Renal cortex interstitium (tissue), 15 donors: ENCODE measurements at places on chromosomes 6 and 20. TPM values are rescaled to one million over a fixed set of nuclear protein-coding genes. Genes with fewer than 3 reads are reported as not detected.

- DNase-seq = peak; percentile 76
Observed at GRCh38 chr20:23637282-23638221, at the start of gene CST3. Gene CST3 (minus strand): TSS chr20:23637955. CDS start chr20:23637862, 93 bp downstream.

The MLN gene
- polyA plus RNA-seq = 1.9 TPM

GRCh38 chr6:40910260-40910893, 128.6 kb downstream of the UNC5CL start:
- no peak for DNase-seq

GRCh38 chr6:48961781-48962415, 501.2 kb downstream of the MMUT start:
- no peak for DNase-seq

GRCh38 chr20:62244644-62245108, 6.4 kb downstream of the OSBPL2 start:
- no peak for DNase-seq

GRCh38 chr6:195861-196360, 96.4 kb upstream of the DUSP22 start:
- DNase-seq = no peak

GRCh38 chr6:56087421-56087820, 160.0 kb downstream of the COL21A1 start:
- no peak for DNase-seq

DNA sequence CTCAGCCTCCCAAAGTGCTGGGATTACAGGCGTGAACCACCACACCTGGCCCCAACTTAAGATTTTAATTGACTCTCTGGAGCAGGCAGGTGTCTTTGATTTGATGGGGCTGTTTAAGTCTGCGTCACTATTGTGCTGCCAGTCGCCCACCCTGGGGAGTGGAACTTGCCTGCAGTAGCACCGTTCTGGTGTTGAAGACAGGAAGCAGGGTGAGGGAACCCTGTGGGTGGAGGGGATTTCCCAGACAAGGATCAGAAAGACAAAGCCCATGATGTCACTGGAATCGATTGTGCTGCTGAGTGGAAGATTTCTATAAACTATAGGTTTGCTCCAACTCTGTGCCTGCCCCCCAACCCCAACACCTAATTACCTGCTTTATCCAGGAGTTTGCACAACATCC, 11.0 kb downstream of the ALDH8A1 start:
- DNase-seq = no peak

GRCh38 chr6:100988391-100988984, 107.4 kb upstream of the ASCC3 start:
- DNase-seq = no peak

The RPRD1B gene
- 38.4 TPM for polyA plus RNA-seq

The ZC3H12D gene
- polyA plus RNA-seq = 0.51 TPM

GRCh38 chr6:81572020-81572419, 180.5 kb downstream of the TENT5A start:
- no peak for DNase-seq

DNA sequence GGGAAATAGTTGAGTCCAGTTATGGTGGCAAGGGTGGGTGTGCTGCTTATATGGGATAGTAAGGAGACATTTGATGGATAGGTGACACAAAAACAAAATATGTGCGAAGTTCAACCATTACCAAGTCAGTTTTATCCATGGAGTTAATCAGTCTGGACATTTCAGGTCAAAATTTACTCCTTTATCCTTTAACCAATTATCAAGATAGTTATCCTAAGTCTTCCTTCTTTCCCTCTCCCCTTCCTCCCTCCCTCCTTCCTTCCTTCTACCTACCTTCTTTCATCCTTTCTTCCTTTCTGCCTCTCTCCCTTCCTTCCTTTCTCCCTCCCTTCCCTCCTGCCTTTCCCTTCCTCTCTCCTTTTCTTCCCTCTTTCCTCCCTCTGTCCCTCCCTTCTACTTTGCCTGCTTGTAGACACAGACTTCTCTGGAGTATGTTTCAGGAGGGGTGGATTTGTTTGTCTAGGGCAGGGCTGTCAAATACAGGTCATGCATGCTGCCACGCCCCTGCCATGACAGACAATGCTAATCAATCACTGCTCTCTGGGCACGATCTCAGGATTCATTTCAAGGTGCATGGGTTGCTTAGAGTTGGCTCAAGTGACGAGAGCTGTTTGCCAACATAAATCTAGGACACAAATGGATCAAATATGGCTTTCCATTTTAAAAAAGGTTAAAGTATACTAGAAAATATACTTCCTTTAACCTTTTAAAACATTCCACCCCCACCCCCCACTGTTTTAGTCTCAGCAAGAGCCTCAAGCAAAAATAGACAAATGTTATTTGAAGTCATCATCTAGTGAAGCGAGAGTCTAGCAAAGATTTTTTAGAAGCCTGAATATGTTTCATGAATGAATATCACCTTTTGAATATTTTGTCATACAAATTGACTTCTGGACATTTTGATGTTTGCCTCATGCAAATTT, 281.6 kb upstream of the CITED2 start:
- DNase-seq = no peak

DNA sequence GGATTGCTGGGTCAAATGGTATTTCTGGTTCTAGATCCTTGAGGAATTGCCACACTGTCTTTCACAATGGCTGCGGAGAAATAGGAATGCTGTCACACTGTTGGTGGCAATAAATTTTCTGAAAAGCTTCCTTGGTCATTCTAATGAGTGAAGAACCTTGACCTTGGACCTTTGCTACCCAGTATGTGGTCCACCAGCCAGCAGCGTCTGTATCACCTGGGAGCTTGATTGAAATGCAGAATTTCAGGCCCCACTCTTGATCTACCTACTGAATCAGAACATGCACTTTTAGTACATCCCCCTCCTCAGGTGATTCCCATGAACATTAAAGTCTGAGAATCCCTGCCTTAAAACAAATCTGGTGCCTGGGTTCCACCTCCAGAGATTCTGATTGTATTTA, 27.5 kb upstream of the GLP1R start:
- no peak for DNase-seq

DNA sequence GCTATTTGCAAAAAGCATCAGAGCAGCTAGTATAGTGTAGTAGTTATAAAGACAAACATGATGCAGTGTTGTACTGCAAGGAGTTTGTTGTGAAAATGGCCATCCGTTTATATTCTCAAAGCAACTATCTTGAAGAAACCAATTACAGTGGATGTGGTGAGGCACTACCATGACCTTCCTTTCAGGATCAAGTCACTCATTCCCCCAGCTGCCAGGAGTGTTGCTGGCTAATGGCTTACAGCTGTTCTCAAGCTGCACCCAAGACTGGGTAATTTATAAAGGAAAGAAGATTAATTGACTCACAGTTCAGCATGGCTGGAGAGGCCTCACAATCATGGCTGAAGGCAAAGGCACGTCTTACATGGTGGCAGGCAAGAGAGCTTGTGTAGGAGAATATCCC, 29.0 kb downstream of the ADGRF4 start:
- DNase-seq = no peak

DNA sequence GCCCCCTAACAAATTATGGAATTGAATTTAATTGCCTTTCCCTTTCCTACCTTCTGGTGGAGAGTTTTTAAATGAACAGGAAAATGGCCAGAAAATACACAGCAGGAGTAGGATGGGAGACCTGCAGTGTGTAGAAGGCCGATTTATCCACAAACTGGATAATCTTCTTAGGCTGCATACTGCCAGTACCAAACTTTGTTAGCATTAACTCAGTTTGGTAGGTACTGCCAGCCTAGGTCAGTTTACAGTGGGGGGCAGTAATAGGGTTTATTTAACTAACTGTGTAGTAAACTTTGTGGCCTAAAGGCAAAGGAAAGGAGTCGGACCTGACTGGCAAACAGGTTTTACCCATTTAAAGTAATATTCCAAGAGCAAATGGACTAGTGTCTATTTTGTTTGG, 4.6 kb downstream of the NCOA3 start:
- DNase-seq = no peak

DNA sequence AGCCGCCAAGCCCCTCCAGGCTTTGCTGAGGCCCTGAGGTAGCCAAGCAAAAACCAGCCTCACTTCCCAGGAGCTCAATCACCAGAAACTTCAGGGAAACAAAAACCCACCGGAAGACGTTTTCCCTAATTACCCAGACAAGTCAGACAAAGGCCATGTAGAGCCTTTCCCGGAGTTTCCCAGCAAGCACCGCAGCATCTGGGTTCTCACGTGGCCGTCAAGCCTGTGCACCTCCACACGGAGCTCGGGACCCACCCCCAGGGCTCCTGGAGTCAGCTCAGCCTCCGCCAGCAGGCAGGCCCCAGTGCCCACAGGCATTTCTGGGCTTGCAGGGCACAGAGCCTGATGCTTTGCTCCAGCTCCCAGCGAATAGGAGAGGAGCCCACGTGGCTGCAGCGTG, 10.1 kb upstream of the MRGBP start:
- peak; percentile 62 for DNase-seq
